B cell (primary cell): ENCODE measurements at places on chromosomes 16 and 17. TPM values are rescaled to one million over a fixed set of nuclear protein-coding genes. Genes with fewer than 3 reads are reported as not detected.

DNA sequence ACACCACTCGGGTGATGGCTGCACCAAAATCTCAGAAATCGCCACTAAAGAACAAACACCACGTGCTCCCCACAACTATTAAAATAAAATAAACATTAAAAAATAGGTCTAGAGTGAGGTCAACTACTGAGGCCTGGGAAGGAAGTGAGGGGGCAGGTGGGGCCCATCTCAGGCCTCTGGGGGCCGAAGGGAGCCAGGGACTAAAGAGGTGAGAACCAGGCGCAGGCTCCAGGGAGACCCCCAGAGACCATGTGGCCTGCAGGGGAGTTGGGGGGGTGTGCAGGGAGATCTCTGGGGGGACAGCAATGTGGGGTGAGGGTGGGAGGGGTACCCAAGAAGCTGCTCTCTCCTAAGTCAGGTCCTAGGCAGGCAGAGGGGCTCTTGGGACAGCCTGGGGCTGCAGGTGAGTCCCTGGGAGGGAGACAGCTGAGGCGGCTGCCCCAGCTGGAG is 111.3 kb upstream of the SMURF2 start:
- no peaks in the 10 kb centered on the region for H3K36me3 ChIP-seq
- H3K27me3 ChIP-seq = no peaks in the 10 kb centered on the region
- H3K4me1 ChIP-seq = peaks cover 27% of the 10 kb centered on the region

The CACNG3 gene
- total RNA-seq = not detected in 2 replicates

- DNase-seq = no peak
- H3K4me3 ChIP-seq = no peak overlapping the region
- no peak overlapping the region for H3K27ac ChIP-seq
- no peaks in the 10 kb centered on the region for H3K36me3 ChIP-seq
- no peaks in the 10 kb centered on the region for H3K27me3 ChIP-seq
- H3K4me1 ChIP-seq = no peaks in the 10 kb centered on the region
Observed at GRCh38 chr16:13480801-13481200, 439.2 kb upstream of the ERCC4 start.

The BCL6B gene
- 0.25 and 0.75 TPM in 2 replicates for total RNA-seq

The OTOP2 gene
- total RNA-seq = not detected in 2 replicates

The ZG16 gene
- not detected in 2 replicates for total RNA-seq
